GM04503 (cell line): ENCODE measurements at places on chromosomes 6 and 20.
A peak's percentile ranks its signal among the peaks of the same experiment; 100 is the strongest.

DNA sequence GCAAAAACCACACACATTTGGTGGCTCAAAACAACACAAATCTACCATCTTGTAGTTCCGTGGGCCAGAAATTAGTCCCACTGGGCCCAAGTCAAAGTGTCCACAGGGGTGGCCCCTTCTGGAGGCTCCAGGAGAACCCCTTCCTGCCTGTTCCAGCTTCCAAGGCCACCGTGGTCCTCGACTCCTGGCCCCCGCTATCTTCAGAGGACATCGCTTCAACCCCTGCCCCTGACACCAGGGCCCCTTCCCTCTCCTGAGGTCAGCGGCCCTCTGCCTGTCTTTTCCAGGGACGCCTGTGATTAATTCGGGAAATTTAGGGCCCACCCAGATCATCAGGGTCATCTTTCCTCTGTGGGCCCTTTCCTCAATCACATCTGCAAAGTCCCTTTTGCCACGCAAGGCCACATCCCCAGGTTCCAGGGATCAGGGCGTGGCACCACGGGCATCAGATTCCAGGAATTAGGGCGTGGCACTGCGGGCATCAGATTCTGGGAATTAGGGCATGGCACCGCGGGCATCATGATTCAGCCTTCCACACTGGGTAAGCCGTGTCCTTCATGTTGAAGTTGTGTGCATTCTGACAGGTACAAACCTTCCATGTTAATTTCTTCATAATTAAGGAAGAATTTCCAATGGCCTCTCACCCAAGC is 59.9 kb upstream of the SMOC2 start:
- DNase-seq: no peak

GRCh38 chr6:152272486-152272885 is 364.7 kb downstream of the SYNE1 start:
- DNase-seq: no peak

- DNase-seq: no peak
Observed at GRCh38 chr6:159483259-159483658, 209.8 kb downstream of the SOD2 start.

- no peak for DNase-seq
Observed at GRCh38 chr6:166257911-166258318, 50.3 kb downstream of the PRR18 start.

DNA sequence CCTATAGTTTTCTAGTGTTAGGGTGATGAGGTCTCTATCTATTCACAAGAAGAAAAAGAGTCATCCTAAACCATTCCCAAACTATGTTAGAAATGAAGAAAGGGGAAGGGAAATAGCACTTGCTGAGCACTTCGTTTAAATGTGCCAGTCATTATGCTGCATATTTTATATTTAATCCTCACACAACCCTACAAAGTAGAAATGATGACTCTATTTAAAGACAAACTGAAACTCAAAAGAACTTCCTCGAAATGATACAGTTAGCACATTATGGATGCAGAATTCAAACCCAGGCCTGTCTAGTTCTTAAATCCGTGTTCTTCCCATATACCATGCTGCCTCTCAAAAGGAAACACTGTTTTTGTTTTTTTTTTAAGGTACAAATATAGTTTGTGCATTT is 174.6 kb downstream of the GMPR start:
- no peak for DNase-seq

DNA sequence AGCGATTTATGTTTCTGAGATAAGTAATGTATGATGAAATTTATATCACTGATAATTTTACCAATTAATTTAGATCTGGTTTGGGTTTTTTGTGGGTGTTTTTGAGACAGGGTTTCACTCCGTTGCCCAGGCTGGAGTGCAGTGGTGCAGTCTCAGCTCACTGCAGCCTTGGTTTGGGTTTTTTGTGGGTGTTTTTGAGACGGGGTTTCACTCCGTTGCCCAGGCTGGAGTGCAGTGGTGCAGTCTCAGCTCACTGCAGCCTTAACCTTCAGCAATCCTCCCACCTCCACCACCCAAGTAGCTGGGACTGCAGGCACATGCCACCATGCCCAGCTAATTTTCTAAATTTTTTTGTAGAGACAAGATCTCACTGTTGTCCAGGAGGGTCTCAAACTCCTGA is 13.0 kb downstream of the MRS2 start:
- no peak for DNase-seq

- DNase-seq: peak; percentile 34
Observed at GRCh38 chr6:47414423-47415167, 63.0 kb upstream of the CD2AP start.

- no peak for DNase-seq
Observed at GRCh38 chr6:80145921-80146320, 39.5 kb downstream of the BCKDHB start.

GRCh38 chr6:45946887-45947286 is 68.8 kb downstream of the CLIC5 start:
- DNase-seq: no peak

- no peak for DNase-seq
Observed at GRCh38 chr20:17898548-17898994, 70.0 kb downstream of the SNX5 start.

GRCh38 chr20:8427419-8428040 is 295.5 kb downstream of the PLCB1 start:
- no peak for DNase-seq

DNA sequence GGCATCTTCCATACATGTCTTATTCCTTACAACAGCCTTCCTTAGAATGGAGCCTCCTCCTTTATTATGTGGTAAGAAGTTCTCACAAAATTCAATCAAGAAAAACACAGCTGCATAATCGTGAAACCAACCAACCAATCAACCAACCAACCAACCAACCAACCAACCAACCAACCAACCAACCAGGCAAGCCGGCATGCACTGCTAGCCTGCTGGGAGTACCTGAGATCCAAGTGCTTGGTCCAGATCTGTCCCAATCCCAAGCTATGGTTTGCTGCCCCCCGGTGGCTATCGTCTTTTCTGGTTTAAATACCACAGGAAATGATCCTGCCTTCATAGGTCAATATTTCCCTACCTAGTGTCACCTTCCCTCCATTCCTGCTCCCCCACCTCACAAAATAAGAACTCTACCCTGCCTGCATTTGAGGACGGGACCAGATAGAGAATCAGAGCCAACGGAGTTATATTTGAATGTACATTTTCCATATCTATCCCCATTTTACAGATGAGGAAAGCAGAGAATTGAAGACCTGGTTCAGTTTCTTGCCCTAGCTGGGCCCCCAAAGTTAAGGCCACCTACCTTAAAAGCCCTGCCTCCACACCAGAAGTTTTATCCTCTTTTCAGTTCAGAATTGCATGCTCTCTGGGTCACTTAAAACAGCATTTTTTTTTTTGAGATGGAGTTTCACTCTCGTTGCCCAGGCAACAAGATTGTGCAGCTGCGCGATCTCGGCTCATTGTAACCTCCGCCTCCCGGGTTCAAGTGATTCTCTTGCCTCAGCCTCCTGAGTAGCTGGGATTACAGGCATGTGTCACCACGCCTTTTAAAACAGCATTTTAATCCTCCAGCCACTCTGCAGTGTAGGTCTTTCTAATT is 27.1 kb downstream of the RAB44 start:
- DNase-seq: no peak

DNA sequence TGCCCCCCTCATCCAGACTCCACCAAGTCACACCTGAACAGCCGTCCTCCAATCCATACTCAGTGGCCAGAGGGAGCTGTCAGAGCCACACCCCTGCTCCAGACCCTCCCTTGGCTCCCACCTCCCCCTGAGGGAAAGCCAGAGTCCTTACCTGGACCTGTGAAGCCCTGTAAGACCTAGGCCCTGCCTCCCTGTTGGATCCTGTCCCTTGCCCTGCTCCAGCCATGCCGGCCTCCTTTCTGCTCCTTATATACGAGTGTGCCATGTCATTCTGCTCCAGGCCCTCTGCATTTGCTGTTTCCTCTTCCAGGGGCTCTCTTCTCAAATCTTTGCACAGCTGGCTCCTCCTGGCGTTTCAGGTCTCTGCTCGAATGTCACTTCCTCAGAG is 100.3 kb upstream of the MYL9 start:
- DNase-seq: no peak

DNA sequence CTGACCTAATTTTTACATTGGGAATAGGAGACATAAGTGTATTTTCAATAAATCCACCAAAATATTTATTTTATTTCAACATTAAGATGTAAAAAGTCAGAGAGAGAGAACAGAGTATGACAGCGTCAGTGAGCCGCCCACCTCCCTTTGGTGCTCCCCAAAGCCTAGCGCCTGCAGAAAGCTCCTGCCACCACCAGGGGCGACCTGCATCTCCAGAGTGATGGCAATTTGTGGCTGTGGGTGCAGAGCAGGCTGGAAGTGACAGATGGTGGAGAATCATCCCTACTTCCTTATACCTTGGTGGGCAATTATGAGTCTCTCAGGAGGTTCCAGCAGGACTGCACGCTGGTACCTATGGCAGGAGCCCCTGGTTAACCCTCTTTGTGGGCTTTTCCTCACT is 87.3 kb downstream of the PTPRT start:
- DNase-seq: no peak
